GM12892 (cell line): ENCODE measurements at places on chromosomes 2 and 18.

GRCh38 chr2:200317975-200318374 lies 11.5 kb downstream of the SPATS2L start:
- DNase-seq = no peak

DNA sequence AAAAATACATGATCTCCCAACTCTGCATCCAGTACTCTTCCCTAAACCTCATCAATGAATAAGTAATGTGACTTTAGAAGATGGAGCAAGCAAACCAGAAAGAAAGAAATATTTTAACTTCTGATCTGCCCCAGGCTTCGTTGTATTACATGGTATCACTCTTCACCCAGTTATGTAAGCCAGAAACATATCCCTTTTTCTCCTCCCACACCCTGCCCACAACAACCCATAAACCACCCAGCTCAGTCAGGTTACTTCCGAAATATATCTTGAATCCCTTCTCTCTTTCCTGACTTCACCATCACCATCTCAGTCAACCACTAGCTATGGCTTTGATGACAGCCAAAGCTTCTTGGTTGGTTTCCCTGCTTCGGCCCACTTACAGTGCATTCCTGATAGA lies 295.8 kb upstream of the PARD3B start:
- DNase-seq = no peak

DNA sequence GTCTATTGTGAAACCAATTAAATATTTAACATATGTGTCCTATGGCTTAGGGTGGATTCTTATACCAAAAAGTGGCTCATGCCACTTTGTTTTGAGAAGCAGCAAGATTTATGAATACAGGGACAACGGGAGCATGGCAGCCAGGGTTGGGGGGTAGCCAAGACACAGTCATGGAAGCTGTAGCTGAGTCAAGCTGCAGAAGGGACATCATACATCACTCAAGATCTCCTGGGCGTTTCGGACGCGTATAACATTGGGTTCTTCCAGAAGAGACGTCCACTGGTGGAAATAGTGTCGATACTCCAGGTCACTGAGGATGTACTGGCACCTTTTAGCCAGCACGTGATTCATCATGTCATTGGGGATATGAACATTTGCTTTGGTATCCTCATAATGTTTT lies 152.7 kb downstream of the RIF1 start:
- DNase-seq = no peak

DNA sequence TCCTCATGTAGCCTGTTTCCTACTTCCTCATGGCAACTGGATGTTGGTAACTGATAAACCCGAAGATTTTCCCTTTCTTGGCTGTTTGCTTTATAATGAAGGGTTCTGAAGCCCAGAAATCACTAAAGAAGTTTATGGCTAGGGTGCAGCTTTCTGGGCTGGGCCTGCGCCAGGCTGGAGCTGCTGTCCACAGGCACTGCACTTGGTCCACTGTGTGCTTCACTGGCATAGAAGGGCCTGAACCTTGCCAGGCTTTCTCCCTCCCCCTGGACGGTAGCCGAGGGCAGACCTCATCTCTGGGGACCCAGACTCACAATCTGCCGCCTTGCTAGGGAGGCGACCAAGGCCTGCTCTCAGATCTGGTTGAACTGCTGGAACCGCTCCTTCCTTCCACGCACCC lies 133.3 kb upstream of the SPRED2 start:
- DNase-seq = no peak

DNA sequence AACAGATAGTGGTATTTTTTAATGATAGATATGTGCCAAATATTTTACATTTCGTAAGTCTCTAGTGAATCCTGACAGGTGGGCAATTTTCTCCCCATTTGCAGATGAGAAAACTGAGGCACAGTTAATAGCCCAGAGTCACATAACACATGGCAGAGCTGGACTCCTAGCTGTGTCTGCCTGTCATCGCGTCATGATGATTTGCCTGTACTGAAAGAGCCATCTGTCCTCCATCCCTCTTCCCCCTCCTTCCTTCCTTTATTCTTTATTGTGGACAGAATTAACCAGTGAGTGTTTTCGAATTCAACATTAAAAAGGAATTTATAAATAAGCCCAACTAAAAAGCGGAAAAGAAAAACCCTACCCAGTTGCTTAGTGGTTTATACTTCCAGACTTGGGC lies 3.2 kb downstream of the DNAJB2 start:
- DNase-seq = no peak

- peak; percentile 82 for DNase-seq
These were observed 25.0 kb downstream of the SPEG start for GRCh38 chr2:219459460-219460311.
